Fibroblast of the aortic adventitia (primary cell): ENCODE measurements at places on chromosomes 6 and 20.

- DNase-seq: no peak
These were observed 8.8 kb upstream of the MAPRE1 start for GRCh38 chr20:32810941-32811340.

GRCh38 chr6:89385156-89385667, 26.9 kb downstream of the RRAGD start:
- peak; percentile 77 for DNase-seq

GRCh38 chr20:10925767-10926166, 252.0 kb upstream of the JAG1 start:
- peak; percentile 12 for DNase-seq

GRCh38 chr6:157991067-157991432, 9.4 kb downstream of the SYNJ2 start:
- DNase-seq: no peak

DNA sequence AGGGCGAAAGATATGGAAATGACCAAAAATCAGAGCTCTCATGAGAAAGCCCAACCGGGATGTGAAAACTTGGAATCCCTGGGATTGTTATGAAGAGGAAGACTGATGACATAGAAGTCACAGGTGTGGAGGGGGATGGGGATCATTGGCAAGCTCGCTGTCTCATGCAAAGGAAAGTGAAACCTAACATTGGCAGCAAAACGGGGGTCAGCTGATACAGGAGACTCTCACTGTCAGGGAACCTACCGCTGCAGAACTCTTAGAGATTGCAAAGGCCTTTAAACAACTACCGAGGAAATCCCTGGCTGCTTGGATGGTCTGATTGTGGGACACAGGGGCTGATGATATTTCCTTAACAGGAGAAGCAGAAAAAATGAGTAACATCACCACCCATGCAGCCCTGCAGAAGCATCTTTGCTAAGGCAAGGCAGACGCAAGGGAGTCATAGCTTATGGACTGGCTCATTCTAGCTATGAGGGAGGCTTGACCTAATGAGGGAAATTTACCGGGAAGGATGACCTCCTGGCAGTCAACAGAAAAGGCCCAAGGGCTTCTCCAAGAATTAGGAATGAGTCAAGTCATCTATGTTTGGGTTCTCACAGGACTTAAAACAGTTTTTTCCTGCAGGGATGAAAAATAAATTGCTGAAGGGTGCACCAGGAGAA, 7.0 kb downstream of the MUC21 start:
- no peak for DNase-seq

DNA sequence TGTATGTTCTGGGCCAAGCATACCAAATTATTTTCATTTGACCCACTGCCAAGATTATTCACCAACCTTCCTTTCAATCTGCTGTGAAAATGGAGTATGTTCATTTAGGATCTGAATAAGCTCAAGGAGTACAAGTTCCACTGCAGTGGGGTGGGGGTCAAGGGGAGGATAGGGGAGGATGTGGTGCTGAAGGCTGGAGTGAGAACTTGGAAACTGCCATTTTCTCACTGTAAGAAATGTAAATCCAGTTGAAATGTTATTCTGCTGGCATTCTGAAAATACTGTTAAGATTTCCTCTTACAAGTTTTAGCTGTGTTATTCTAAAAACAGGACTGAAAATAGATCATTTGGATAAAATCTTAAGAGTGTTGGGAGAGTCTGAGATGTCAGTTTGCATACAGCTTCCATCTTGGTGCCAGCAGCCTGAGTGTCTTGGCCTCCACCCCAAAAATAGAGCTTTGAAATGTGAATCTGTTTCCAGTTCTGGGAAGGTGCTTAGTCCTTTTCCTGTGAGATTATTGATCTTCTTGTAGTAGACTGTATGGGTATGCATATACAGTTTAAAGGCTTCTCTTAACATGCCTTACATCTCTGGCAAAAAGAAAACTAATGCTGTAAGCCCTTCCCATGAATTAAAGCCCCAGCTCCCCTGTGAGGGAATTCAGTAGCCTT, 84.3 kb downstream of the CTNNBL1 start:
- DNase-seq: peak; percentile 12

DNA sequence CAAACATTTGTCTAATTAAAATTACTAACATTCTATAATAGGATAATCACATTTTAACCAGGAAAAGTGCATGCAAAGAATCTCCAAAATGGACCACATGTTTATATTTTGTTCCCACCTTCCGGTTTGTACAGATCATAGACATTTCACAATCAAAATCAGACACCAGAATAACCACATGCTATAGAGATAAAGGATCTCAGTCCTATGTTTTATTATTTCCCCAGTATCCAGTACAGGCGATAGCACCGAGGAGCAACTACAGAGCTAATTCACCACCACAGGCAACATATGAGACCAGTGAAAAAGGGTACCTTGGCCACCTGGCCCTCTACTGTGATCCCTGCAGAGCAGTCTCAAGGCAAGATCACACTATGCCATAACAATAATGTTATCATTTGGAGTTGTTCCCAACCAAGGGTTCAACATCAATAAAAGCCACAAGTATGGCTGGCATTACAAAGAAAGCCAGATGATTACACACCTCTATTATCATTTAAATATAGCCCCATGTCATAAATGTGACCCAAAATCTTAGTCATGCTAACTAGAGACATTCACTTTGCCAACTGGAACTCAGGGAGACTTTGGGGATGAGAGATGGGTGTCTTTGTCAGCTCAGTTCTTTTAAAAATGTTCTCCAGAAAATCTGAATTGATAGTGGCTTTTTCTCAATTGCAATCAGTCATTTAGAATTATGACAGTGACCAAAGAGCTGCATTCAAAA, 46.7 kb downstream of the RALGAPA2 start:
- no peak for DNase-seq

GRCh38 chr20:36128463-36129159, 25.9 kb upstream of the EPB41L1 start:
- peak; percentile 74 for DNase-seq

DNA sequence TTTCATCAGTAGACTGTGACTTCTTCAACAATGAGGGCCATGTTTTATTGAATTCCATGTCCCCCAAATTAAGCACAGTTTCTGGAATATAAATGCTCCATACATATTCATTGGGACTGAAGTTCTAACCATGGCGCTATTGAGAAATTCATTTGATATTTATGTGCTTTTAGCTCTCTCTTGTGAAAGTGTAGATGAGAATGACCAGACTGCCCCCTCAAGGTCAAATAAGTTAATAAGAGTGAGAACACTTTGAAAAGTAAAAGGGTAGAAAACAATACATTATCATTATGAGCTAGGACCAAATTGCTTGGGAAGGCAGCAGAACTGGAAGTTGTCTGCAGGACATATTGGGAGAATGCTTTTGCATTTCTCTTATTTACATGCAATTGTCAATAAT, 597.9 kb downstream of the EPM2A start:
- peak; percentile 52 for DNase-seq

DNA sequence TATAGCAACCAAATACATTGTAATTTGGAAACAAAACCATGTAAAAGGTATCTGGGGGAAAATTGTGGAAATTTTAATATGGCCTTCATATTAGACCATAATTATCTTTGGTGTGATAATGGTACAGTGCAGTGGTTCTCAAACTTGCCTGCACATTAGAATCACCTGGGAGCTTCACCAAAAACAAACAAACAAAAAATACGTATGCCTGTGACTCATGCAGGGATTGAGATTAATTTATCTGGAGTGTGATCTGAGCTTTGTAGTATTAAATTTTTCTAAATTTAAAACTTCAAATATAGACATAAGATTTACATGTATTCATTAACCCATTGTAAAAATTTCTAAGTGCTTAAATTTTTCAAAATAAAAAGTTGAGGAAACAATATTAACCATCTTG, 31.5 kb downstream of the ARHGAP18 start:
- DNase-seq: no peak

DNA sequence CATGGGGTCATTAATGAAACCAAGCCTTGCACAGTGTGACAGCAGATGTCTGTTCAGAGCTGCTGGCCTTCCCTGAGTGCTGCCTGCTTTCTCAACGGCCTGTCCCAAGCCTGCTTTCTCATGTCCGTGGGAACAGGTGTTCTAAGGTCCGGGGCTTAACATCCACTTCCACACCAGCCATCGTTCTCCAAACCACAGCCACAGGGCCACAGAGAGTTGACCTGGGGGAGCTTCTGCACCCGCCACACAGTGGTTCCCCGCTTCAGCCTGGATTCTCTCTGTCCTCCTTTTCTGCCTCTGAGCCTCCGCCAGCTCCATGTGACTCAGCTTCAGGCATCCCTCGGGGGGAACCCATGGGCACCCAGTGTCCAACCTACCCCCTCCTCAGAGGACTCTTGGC, 26.9 kb upstream of the PPP1R3G start:
- DNase-seq: no peak

DNA sequence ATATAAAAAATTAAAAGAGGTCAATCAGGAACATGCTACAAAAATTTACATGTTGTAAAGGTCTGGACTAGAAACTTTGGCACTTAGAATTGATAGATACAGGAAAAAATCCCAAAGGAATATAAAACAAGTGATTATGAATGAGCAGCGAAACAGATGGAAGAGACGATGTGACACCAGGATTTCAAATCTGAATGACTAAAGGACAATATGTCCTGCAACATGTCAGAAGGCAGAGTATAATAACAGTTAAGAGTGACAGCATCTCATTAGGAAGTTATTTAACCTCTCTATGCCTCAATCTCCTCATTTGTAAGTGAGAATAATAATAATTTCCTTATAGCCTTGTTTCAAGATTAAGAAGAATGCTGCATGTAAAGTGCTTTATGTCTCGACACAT, 50.3 kb downstream of the FRK start:
- no peak for DNase-seq

DNA sequence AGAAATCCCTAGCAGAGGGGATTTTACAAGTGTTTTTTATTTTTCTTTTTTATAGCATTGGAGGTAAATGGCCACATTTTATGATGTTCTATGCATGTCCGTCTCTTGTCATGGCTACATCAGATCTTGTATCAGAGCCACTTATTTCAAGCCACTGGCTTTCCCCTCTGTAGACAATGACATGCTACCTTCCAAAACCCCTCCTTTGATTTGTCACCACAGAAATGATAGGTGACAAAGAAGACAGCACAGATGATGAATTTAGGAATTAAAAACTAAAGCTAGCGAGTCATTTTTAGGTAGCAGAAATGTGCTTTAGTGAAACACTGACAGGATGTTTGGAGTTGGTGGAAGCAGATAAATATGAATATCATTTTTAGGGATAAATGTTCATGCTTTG, 20.8 kb downstream of the PLCB1 start:
- DNase-seq: no peak

- no peak for DNase-seq
These were observed 1.2 kb upstream of the COL20A1 start for GRCh38 chr20:63291811-63292210.

DNA sequence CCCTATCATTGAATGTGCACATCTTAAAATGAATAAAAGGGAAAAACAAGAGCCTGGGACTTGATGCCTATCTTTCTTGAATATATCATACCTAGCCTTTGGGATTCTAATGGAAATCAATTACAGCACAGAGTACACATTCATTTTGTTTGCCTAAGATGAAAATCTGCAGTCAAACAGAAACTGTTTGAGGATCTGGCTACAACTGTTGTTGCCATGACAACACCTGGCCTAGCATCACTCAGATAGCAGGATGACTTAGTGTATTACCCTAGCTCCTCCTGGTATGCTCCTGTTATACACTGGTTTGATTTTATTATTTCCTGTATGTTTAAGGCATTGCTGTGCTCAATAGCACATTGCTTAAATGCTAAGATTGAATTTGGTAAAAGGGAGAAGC, 71.5 kb upstream of the LAMP5 start:
- DNase-seq: no peak

- no peak for DNase-seq
These were observed 188.2 kb downstream of the LRFN2 start for GRCh38 chr6:40398810-40399477.

- DNase-seq: no peak
These were observed 297.4 kb downstream of the THBS2 start for GRCh38 chr6:168956141-168956838.

DNA sequence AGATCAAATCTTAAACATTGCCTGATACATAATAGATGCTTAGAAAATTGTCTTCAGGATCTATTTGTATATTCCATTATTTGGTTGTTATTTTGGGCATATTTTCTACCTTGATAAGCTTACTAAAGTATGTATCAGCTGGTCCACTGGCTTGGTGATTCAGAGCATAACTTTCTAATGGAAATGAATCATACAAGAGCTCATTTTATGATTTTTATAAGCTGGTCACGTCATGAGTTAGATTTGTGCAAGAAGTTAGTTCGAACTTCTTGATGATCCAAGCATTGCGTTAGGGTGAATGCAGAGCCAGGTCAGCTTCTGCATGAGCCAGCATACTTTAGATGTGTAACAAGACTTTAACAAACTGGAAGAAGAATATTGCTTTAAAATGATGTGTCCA, 144.5 kb upstream of the FLRT3 start:
- peak; percentile 90 for DNase-seq

DNA sequence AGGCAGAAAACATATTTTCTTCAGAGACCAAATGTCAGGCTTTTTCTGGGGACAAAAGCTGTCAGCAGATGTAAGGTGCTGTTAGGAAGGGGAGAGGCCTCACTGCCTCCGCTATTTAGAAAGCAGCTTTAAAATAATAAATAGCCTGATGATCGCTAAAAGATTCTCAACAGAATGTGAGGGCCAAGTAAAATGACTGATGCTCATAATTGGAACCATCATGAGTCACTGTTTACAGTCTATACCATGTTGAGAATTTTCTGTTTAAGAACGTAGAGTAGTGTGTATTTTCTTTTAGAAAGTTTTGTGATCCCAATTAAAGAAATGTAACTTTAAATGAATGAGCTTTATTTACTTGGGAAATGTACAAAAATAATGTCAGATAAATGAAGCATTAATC, 220.0 kb downstream of the CLIC5 start:
- no peak for DNase-seq

DNA sequence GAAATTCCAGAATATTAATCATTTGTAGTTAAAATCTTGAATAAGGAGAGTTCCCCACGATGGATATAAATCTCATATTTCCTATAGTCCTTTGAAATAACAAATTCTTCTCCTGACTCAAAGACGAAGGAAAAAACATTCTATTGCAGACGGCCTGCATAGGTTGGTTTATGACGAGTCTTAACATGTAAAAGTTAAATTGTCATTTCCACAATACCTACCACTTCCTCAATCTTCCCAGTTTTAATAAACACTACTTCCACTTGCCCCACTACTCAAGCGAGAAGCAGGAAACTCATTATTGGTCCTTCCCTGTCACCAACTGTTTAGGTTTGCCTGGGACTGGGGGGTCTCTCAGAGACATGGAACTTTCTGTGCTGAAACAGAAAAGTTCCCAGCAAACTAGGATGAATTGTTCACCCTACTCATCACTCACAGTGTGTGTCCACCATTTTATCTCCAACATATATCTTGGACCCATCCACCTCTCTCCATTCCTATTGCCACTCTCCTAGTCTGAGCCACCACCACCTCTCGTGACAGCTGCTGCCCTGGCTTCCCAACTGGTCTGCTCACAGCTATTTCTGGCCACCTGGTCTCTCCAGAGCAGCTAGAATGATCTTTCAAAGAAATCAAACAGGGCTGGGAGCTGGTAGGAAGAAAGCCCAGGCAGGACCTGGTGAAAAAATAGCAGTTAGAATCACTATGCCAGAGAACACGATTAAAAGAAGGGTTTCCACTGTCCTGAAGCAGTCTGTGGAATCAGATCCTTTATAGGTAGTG, 15.1 kb upstream of the ZSCAN9 start:
- no peak for DNase-seq

GRCh38 chr6:145890422-145890821, 73.7 kb downstream of the SHPRH start:
- no peak for DNase-seq

GRCh38 chr20:63703976-63704748, 3.6 kb downstream of the ARFRP1 start:
- no peak for DNase-seq

GRCh38 chr6:154002894-154003293, 36.1 kb upstream of the OPRM1 start:
- no peak for DNase-seq
